ENCODE measurements at places on chromosomes 6 and 20.
A peak's percentile ranks its signal among the peaks of the same experiment; 100 is the strongest.

DNA sequence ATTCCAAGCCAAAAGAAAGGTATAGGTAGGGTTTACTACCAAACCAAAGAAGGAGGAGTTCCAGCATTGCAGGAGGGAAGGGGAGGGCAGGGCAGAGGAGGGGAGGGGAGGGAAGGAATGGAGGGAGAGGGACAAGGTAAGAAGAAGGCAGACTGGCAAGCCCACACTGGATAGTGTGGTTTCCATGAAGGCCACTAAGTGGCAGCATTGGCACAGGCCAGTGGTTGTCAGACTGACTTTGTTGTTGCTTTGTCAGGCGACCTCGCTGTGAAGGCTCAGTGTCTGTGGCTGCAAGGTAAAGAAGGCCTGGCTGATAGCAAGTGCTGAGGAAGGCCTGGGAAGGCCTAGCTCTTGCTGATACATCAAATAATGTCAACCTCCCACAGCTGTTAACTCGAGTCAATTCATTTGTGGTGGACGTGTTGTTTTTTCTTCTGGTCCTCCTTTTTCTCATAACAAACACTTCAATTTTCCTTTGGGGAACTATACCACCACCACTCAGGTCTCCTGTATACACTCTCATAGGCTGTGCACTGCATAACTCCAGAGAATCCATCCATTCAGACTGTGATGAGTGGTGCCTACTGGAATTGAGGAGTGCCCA, 7.7 kb upstream of the ZNF334 start:
- peak; percentile 77 for DNase-seq

DNA sequence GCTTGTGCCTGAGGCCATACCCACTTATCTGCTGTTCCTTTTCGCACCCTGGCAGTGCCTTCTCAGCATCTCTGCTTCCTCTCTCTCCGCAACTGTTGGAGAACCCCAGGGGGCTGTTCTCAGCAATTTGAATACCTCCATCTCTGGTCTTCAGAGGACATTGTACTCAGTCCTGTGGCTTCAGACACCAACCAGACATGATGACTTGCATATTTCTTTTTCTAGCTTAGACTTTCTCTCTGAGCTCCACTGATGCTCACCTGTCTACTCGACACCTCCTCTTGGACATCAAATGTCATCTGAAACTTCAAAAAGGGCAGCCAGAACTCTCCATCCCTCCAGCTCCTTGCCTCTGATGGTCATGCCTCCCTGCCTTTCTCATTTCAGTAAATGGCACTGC, 18.9 kb upstream of the KCNK16 start:
- DNase-seq, result no peak

GRCh38 chr20:52593654-52594053, 378.5 kb upstream of the TSHZ2 start:
- DNase-seq, result no peak

DNA sequence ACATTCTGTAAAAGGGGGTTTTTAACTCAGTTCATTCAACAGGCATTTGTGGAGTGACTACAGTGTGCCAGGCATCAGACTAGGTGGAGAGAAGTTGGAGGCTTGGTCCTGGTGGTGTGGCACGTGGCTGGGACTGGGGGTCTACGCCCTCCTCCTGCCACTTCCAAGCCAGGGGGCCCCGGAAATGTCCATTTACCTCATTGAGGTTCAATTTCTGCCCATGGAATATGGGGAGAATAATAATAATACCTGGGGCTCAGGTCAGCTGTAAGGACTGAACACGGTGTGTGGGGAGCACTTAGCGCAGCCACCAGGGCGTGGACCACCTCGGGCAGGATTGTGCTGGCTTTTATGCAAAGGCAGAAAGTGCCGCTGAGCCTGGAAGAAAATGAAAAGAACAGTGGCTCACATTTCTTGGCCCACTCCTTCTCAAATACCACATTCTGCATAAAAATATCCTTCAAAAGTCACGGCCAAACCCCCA, 229.4 kb downstream of the ANKRD60 start:
- DNase-seq, result no peak

- no peak for DNase-seq
These were observed 44.9 kb downstream of the ADAT2 start for GRCh38 chr6:143405373-143406154.

- no peak for DNase-seq
These were observed at the start of gene APOBEC2 for GRCh38 chr6:41053041-41053440. Gene APOBEC2 (plus strand): TSS chr6:41053202. CDS start chr6:41053348, 146 bp downstream.

- DNase-seq, result peak; percentile 93
These were observed 30.8 kb upstream of the SMLR1 start for GRCh38 chr6:130796313-130796905.

DNA sequence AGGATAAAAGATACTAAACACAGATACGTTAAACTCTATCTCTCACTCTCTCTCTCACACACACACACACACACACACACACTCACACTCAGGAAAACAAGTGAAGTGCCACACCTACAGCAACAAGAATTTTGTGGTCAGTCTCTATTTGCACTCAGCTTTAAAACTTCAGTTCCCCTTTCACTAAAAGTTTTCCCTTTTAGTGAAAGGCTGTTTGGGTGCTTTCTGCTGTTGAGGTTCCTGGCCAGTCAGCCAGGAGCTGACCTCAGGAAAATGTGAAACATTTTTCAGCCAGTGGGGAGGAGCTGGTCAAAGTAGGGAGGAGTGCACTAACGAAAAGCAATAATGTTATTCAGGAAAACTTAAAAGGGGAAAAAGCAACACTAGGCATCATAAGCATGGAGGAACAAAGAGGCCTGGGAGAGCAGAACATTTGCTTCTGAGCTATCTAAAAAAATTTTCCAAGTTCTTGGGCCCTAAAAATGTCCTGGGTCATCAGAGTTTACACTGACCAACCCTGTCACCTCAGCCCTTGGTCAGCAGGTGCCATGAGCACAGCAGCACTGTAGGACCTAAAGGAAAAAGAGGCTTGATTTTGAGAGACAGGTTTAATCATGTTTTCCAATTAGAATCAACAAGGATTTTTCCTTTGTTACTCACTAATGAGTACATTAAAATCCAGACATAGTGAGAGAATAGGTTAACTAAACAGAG, 30.7 kb upstream of the NT5E start:
- no peak for DNase-seq

DNA sequence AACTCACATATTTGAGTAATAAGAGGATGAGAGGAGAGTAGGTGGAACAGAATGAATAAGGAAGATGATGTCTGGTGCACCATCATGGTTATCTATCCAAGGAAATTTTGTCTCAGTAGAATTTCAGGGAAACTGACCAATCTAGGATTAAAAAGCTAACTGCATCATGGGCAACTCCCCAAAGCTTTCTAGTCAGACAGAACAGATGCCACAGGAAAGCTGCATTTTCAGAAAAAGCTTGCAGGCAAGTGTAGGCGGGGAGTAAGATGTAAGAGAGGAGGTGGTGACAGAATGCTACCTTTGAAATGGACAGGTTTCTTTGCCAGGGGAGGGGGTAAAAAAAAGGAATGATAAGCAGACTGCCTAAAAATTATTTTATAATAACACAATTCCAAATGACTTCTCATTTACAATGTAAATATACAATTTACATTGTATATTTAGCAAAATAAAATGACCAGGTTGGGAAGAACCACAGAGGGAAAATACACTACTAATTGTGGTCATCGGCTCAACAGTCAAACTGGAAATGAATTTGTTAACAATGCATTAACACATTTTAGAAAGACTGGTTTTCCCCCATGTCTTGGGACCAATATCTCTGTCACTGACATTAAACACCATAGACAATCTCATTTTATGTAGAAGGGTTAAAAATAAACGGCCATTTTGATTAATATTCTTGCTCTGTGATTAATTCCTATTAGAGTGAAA, 15.1 kb downstream of the NHSL1 start:
- no peak for DNase-seq

DNA sequence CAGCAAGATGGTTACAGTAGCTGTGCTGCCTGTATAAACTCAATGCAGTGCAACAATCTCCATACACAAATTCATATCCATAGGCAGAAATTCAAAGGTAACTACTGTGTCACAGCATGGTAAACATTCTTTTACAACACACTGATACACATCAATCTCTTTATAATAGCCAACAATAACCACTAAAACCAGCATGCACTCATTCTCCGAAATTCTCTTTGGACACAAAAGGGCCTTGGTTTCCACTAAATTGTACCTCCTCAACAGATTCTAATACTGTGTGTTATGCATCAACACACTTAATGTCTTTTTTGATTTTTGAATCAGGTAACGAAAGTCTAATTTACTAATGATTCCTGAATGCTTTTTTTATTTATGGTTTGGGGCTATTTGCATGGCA, 1323.7 kb downstream of the GRIK2 start:
- DNase-seq, result no peak

- DNase-seq, result no peak
These were observed 394.6 kb upstream of the JARID2 start for GRCh38 chr6:14851281-14851680.

GRCh38 chr6:149510793-149511512, 26.1 kb upstream of the ZC3H12D start:
- DNase-seq, result no peak

- peak; percentile 42 for DNase-seq
These were observed 77.9 kb downstream of the TNFAIP3 start for GRCh38 chr6:137944793-137945498.
